Amniotic stem cell (primary cell): ENCODE measurements at places on chromosomes 5 and 9.

DNA sequence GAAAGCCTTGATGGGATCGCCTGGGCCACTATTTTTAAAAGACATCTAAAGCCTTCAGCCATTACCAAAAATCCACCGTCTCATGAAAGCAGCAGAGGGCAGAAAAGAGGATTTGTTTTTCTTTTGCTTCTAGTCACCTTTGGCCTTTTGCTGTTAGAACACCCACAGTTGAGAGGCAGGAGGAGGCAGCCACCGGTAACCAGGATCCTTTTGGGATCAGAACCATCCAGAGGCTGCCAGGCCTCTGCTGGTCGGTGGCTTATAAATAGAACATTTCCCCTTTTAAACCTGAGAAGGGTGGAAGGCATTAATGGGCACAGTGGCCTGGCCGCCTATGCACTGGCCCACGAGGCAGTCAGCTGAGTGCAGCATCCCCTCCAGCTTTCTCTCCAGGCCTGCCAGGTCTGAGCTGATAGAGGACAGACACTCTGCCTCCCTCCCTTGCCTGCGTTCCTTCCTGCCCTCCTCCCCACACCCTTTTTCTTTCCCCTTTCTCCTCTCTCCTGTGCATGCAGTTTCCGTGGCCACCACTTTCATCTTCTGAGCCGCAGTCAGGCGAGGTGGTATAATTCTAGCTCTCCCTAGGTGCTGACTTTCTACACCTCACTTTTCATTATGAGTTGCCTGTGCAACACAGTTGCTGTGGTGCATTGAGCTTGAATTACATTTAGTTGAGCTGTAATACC lies 253.4 kb downstream of the ARHGAP26 start:
- DNase-seq: no peak

- DNase-seq: no peak
These were observed 7.3 kb downstream of the PITX1 start for GRCh38 chr5:135026645-135027265.

- DNase-seq: no peak
These were observed 174.8 kb downstream of the COL23A1 start for GRCh38 chr5:178415353-178415752.

- DNase-seq: no peak
These were observed 292.7 kb upstream of the RASA1 start for GRCh38 chr5:86974955-86975354.

DNA sequence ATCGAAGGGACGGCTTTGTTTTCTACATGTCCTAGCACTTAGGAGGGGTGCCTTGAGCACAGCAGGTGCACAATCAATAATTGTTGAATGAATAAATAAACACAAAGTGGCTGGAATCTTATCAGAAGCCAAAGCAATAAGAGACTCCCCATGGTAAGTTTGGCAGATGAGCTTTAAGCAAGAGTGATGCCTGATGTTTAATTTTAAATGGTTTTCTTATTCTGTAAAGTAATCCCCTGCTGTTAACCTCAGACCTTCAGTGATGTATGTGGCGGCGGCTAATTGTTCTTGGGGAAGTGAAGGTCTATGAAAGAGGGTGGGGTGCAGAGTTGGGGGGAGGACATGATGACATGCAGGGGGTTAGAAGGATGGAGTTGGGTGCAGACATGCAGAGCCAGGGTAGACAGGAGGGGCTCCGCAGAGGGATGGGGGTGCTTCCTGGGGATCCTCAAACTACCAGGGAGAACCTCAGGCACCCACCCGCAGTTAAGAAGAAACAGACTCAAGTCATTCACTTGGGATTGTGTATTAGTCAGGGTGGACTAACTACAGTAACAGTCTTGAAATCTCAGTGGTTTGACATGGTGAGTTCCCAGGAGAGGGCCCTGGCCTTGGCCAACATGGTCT lies 65.7 kb upstream of the SHB start:
- DNase-seq: no peak
